ENCODE measurements at places on chromosomes 1 and 21.

GRCh38 chr1:53517821-53518352 lies 58.7 kb downstream of the DMRTB1 start:
- DNase-seq = no peak

DNA sequence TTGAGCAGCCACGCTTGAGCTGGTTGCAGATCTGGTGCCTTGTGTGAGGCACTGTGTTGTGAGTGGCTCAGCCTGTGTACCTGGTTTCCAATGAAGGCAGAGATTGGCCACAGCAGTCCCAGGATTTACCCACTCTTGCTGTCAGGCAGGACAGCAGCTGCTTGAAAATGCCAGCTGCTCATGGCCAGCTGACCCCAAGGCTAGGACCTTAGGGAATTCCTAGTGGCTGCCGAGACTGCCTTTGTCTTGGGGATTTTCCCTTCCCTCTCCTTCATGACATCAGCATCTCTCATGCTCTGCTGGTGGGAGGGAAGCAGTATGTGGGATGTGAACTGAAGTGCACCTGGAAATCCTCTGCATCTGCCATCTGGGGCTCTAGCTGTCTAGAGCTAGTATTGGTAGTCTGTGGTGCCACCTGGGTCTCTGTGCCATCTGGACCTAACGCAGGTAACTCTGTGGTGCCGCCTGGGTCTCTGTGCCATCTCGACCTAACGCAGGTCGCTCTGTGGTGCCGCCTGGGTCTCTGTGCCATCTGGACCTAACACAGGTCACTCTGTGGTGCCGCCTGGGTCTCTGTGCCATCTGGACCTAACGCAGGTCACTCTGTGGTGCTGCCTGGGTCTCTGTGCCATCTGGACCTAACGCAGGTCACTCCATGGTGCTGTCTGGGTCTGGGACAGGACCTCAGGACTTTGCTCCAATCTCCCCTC lies 3.8 kb upstream of the LRRC47 start:
- no peak for DNase-seq

- no peak for DNase-seq
Observed at GRCh38 chr1:7712731-7713323, 58.3 kb upstream of the VAMP3 start.

- no peak for DNase-seq
Observed at GRCh38 chr1:183685112-183685713, 32.1 kb upstream of the APOBEC4 start.

DNA sequence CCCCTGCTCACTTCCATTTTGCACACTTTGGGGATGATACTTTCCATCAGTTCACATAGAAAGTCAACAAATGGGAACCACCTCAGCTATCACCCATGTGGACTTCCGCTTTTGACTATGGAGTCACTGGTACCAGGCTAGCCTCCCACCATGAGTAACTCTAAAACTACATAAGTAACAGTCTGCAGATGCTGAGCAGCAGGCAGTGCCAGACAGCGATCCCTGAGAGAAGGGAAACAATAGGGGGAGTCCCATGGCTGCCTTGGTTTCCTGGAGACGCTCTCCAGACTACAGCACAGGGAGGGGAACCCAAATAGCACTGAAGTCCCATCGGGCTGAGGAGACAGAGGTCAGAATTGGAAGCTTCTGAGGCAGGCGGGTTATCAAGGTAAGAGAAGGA lies 2.8 kb upstream of the TFF2 start:
- no peak for DNase-seq

DNA sequence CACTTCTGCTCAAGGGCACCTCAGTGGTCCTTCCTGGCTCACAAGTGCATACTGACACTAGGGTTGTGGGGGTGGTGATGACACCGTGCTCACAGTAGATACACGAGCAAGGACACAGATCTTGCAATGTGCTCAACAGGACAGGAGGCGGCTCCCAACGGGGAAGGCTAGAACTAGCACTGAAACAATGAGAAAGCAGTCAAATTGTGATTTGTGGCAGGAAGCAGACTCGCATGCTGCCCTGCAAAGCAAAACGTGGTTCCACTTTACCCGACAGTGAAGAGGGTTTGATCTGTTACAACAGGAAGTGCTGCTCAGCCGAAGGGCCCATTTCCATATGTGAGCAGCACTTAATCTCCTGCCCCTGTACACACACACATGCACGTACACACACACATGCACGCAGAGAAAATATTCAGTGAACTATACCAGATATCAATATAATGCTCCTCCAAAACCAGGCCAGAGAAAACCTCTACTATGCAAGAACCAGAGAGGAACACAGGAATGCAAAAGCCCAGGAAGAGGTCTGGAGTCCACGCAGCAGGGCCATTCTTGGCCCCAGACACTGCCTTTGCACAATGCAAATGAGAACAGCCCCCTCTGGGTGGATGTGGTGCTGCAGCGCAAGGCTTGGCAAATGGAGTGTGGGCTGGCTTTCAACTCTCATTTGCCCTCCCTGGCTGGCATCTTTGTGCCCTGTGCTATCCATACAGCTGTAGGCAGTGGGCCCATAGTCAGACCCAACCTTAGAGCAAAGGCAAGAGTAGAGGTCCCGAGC lies 47.1 kb downstream of the KANK4 start:
- no peak for DNase-seq

DNA sequence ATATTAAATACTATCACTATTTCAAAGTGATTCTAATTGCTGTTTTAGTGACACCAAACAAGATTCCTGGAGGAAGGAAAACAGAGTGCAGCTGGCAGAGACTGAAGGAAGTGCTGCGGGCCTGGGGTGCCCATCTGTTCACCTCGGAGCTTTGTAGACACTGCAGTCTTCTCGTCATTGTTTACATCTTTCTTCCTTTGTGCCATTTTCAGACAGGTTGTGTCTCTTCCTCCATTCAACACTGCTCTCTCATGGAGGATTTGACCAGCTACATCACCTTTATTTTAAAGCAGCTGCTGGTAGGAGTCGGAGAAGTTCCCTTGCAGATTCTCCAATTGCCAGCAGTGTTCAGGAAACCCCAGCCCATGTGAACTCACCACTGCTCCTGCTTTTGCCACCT lies 37.3 kb downstream of the ABCA4 start:
- no peak for DNase-seq

DNA sequence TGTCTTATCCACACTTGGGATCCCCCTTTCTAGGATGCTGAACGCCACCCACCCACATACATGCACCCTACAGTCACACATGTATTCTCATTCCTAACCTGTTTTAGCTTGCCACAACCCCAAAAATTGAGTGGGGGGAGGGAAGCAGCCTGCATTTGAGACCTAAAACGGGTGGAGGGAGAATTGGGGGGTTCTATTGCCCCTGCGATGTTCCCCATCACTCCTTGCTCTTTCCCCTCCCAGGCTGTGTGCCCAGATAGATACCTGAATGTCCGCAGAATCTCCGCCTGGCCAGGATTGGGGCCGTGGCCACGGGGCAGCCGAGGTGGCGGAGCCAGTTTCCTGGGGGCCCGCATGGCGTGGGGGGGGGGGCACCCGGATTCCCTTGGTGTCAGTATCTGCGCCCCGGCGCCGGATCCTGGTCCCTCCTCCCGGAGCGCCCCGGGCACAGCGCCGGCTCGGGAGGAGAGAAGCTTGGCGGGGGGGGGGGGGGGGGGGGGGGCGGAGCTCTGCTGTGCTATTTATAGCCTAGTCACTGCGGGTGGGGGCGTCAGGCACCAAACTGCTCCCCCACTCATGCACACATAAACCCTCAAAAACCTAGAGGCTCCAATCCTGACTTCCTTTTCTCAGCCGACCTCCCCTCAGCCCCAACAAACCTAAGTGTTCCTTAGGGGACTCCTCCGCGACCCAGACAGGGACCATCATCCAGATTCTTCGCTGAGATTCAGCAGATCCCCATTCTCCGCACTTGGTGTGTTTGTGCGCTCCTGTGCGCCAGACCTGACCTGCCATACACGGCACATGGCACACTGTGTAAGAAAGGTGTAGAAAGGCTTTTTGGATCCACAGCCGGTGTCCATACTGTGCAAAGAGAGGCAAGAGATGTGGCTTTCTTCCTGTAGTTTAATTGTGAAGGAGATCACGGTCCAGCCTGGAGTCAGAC lies 1.9 kb downstream of the ANKRD34A start:
- DNase-seq = no peak

- DNase-seq = no peak
Observed at GRCh38 chr1:15353839-15354579, 55.7 kb upstream of the EFHD2 start.

DNA sequence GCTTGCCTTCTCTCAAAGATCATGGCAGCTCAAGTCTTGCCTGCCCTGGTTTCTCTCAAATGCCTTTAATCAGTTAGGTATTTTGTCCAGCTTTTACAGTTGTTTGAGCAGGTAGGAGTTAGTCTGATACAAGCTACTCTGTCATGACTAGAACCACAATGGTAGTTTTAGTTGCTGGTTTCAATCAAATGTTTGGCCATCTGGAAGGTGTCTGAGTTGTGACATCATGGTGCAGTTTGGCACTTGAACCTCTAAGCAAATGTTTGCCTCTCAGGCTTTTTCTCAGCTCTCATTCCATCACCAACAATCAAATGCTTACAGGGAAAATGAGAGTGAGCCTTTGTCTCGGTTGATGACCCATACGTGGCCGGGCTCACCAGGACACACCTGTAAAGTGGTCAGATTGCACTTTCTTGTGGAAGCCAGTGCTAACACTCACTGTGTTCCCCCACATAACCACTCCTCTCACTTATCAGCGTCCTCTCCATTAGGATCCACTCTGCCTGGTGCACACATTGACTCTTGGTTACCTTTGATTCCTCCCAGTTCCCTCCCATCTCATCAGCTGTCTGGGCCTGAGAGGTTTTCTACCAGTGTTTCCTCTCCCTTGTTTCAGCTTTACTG lies 67.5 kb downstream of the CCDC185 start:
- no peak for DNase-seq

GRCh38 chr1:9292361-9293240 lies at the start of gene SPSB1:
Gene SPSB1, plus strand, starts transcription at chr1:9292894. Its CDS starts 62,998 bp downstream, at chr1:9355892.
- peak; percentile 67 for DNase-seq

DNA sequence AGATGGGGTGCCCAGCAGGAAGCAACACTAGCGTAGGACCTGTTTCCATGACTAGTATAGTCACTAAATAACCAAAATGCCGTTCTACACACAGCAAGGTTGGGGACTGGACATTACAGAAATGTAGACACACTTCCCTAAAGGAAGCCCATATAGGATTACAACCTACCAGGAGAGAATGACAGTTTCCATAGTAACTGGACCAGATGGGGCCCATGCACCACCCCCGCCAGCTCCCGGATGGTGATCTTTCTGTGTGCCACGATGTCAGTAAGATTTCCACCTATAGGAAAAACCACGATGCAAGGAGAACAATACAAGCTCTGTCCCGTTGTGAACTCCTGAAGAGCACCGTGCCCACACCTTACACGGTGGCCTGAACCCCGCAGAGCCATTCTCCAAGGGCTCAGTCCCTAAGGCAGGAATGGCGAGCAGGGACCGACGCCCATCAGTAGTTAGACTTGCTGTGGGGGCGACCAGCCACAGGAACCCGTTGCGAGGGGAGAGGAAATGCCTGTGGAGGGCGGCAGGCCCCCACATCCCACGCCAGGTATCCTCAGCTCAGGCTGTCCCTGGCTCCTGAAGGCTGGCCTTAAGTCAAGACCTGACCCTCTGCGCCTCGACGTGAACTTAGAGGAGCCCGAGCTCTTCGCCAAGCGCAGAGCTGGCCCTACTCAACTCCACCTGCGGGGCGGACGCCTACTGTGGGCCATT lies 13.6 kb upstream of the CEP85 start:
- DNase-seq = no peak

- no peak for DNase-seq
Observed at GRCh38 chr1:9289090-9289534, 3.6 kb upstream of the SPSB1 start.

DNA sequence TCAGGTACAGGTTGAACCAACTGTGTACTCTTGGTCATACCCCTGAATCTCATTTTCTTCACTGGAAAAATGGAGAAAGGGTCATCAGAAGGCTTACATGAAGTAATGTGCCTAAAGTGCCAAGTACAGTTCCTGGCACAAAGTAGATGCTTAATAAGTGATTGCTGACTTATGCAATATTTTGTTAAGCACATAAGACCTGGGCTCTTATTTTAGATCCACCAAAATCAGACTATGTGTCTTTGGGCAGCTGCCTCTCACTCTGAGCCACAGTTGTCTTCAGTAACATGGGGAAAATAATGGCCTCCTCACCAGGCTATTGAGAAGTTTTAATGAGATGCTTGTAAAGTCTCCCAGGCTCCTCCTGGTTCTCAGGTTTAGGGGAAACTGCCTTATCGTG lies 74.3 kb upstream of the TRABD2B start:
- DNase-seq = no peak

GRCh38 chr21:46193829-46194373 lies 9.6 kb upstream of the SPATC1L start:
- no peak for DNase-seq

GRCh38 chr1:46479744-46480350 lies 9.8 kb upstream of the DMBX1 start:
- DNase-seq = no peak

- peak; percentile 22 for DNase-seq
Observed at GRCh38 chr1:161702250-161702649, 4.8 kb upstream of the FCRLA start.

- DNase-seq = no peak
Observed at GRCh38 chr1:115179397-115180079, 90.2 kb upstream of the TSPAN2 start.

GRCh38 chr1:28249013-28249865 lies 10.1 kb upstream of the SESN2 start:
- no peak for DNase-seq

GRCh38 chr1:32893198-32894018 lies 7.1 kb downstream of the HPCA start:
- DNase-seq = no peak

DNA sequence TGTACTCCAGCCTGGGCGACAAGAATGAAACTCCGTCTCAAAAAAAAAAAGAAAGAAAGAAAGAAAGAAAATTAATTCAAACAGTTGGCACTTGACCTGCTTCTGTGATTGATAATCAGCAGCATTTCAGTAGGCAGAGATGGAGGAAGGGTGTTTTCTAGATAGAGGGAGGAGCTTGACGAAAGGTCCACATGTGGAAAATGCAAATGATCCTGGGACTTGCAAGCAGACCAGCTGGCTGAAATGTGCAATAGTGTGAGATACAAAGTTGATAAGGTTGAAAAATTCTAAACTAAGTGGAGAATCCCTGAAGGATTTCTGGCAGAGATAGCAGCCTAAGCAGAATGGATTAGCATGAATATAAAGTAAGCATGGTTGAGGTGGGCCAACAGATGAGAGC lies 4.2 kb downstream of the ELAPOR1 start:
- no peak for DNase-seq

DNA sequence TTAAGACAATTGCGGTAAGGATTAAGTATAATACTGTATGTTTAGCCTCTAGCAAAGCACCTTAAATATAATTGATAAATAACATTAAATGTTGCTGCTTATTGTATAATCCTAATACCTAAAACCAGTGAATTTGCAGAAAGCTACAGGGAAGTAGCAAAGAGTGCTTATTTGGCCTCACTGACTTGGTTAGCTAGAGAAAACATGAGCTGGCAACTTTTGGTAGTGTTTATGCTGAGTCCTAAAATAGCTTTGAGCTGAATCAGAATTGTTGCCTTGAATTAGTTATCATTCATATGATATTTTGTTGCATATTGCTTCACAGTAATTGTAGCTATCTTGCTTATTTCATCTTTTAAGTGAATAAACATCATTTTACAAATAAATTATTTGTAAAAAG lies 3.5 kb downstream of the TRIM67 start:
- no peak for DNase-seq
